PC-3 (cell line): ENCODE measurements at places on chromosomes 6 and 20. TPM values are rescaled to one million over a fixed set of nuclear protein-coding genes. Genes with fewer than 3 reads are reported as not detected.

PSMG4 gene
- 51.9 and 63.3 TPM in 2 replicates for total RNA-seq

DUSP15 gene
- total RNA-seq: not detected in 2 replicates

CNR1 gene
- total RNA-seq: not detected in 2 replicates

DNA sequence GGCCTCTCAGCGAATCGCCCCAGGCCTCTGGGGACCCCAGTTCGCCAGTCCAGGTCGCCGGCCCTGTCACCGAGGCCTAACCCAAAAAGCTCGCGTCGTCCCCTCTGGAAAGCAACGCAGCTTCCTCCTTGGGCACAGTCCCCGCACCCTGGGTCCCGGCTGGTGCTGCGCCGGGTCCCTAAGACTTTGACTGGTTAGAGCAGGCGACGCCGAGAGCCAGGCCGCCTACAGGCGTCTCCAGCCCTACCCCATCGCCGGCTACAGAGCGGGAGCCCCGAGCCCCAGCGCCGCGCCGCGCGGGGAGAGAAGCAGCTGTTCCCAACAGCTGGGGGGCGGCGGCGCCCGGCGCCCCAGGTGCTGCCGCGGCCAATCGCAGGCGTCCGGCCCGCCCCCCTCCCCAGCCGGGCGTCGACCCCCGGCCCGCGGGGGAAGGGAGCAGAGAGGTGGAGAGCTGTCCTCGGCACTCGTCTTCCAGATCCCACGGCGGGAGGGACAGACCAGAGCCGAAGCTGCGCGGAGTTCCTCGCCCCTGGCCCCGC is 540 bp upstream of the RBM24 start:
- H3K4me1 ChIP-seq: peaks cover 32% of the 10 kb centered on the region
- H3K27ac ChIP-seq: no peak overlapping the region
- H3K4me3 ChIP-seq: peak overlapping the region; percentile 88
- no peaks in the 10 kb centered on the region for H3K27me3 ChIP-seq
- H3K36me3 ChIP-seq: no peaks in the 10 kb centered on the region

GRCh38 chr20:29427201-29428060 is 1830.0 kb upstream of the DEFB115 start:
- no peaks in the 10 kb centered on the region for H3K36me3 ChIP-seq
- H3K4me1 ChIP-seq: no peaks in the 10 kb centered on the region

DNA sequence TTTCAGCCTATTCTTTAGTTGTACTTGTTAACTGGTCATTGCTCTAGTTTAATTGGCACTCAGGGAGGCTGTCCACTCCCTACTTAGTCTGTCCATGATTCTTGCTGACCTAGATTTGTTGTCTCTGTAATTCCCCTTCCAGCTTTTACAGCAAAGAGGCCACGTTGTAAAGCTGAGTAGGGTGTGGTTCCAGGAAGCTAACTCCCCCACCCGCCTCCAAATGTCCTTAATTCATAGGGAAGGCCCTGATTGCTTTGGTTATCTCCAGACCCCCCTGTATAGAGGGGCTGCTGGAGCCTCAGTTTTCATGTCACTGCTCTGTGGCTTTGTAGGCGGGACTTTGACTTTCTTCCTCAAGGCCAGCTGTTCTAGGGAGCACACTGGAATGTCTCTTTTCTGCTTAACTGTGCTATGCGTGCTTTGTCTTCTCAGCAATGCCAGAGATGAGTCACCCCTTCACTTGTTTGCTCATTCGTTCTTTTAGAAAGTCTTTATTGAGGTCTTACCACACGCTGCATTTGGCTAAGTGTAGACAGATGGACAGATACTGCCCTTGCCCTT is 175.1 kb upstream of the JAG1 start:
- peak overlapping the region; percentile 86 for H3K27ac ChIP-seq
- no peaks in the 10 kb centered on the region for H3K27me3 ChIP-seq
- H3K36me3 ChIP-seq: no peaks in the 10 kb centered on the region

DNA sequence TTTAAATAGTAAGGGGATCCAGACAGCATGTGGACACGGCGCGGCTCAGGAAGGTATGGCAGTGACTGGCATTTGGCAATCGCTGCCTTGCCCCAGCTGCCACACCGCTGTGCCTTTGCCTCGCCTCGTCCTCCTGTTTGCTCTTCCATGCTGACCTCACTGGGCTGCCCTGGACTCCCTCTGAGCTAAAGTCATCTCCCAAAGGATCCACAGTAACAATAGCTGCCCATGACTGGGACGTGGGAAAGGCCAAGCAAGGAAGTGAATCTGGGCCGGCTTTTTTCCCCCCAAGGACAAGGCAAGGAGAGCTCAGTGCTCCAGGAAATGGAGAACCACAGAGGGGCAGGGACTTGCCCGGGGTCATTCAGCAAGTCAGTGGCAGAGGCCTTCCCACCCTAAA is 48.1 kb downstream of the JPH2 start:
- H3K27me3 ChIP-seq: no peaks in the 10 kb centered on the region
- no peak for DNase-seq
- H3K27ac ChIP-seq: no peak overlapping the region
- no peak overlapping the region for H3K4me3 ChIP-seq

GRCh38 chr6:99563056-99563723 is 5.3 kb downstream of the CCNC start:
- H3K27me3 ChIP-seq: no peaks in the 10 kb centered on the region
- no peak overlapping the region for H3K4me3 ChIP-seq
- DNase-seq: peak; percentile 28
- no peak overlapping the region for H3K27ac ChIP-seq
- H3K4me1 ChIP-seq: peaks cover 13% of the 10 kb centered on the region; the same call in 1 of the 2 replicates

- H3K4me1 ChIP-seq: no peaks in the 10 kb centered on the region; the same call in 1 of the 2 replicates
- H3K4me3 ChIP-seq: no peak overlapping the region
- no peak for DNase-seq
Observed at GRCh38 chr20:23111944-23112342, 25.8 kb upstream of the CD93 start.

GRCh38 chr20:50438986-50439407 is 71.2 kb upstream of the PTPN1 start:
- H3K27ac ChIP-seq: peak overlapping the region; percentile 95
- H3K27me3 ChIP-seq: no peaks in the 10 kb centered on the region
- H3K4me1 ChIP-seq: peaks cover 45% of the 10 kb centered on the region
- H3K36me3 ChIP-seq: no peaks in the 10 kb centered on the region
- no peak overlapping the region for H3K4me3 ChIP-seq
- DNase-seq: peak; percentile 99

GRCh38 chr20:15251171-15251570 is 913.8 kb upstream of the FLRT3 start:
- H3K27ac ChIP-seq: no peak overlapping the region
- H3K4me3 ChIP-seq: no peak overlapping the region
- no peaks in the 10 kb centered on the region for H3K4me1 ChIP-seq
- no peak for DNase-seq
- no peaks in the 10 kb centered on the region for H3K36me3 ChIP-seq
- H3K27me3 ChIP-seq: no peaks in the 10 kb centered on the region

DNA sequence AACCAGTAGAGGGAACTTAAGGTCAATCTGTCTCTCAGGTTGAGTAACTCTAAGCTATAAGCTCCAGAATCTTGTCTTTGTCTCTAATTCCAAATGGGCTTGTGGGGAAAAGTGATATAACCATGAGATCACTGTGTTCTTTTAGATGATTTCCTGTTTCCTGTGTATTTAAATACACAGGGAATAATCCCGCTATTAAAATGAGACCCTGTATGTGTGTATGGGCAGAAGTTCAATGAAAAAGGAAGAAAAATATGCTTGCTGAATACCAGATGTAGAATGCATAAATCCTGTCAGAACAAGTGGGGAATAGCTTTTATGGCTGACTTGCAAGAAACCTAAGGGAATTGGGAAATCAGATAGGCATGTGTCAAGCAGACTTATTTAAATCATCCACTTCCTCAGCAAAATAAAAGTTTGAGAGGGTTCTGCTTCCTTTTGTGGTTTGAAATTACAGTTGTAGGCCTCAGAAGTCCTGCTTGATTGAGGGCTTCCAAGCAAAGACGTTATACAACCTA is 164.7 kb upstream of the PDE7B start:
- H3K4me3 ChIP-seq: no peak overlapping the region
- H3K27ac ChIP-seq: peak overlapping the region; percentile 42
- H3K36me3 ChIP-seq: no peaks in the 10 kb centered on the region
- H3K27me3 ChIP-seq: no peaks in the 10 kb centered on the region

- no peaks in the 10 kb centered on the region for H3K27me3 ChIP-seq
- H3K36me3 ChIP-seq: no peaks in the 10 kb centered on the region
Observed at GRCh38 chr6:156804402-156804801, 27.2 kb downstream of the ARID1B start.

GRCh38 chr6:1972962-1973361 is 272.4 kb downstream of the GMDS start:
- no peak for DNase-seq
- no peak overlapping the region for H3K4me3 ChIP-seq
- H3K27ac ChIP-seq: no peak overlapping the region
- no peaks in the 10 kb centered on the region for H3K27me3 ChIP-seq
- no peaks in the 10 kb centered on the region for H3K36me3 ChIP-seq
